ENCODE measurements at places on chromosomes 6 and 20.

GRCh38 chr6:132054525-132054924, 103.4 kb upstream of the CCN2 start:
- no peak for DNase-seq

- DNase-seq: no peak
These were observed 217.6 kb upstream of the PDE10A start for GRCh38 chr6:165880686-165881085.

DNA sequence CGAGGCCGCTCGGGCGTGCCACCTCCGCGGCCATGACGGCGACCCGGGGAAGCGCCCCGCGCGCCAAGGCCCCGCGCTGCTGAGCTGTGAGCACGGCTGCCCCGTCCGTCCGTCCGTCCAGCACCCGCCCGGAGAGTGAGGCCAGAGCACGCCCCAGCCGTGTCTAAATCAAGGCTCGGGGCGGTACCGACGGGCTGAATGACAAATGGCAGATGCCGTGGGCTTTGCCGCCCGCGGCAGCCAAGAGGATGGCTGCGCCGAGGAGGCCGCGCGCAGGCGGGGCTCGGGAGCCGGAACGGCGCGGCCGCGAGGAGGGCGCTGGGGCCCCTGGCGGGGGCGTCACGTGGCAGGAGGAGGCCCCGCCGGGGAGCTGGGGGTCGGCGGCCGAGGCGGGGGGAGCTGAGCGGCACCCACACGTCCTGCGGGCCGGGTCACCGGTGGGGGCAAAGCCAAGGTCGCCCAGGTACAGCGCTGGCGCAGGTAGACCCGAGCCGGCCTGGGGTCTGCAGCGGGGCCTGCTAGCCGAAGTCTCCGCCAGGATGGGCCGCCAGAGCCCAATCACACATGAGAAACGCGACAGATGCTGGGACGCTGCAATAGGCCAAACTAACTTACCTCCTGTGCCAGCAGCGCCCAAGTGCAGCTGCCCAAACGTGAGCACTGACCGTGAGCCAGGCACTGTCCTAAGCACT, at the start of gene PLAGL1:
TSS of gene PLAGL1 (minus strand) at position 140 of the 692 bp plus-strand sequence. CDS start 60,123 bp downstream, outside the sequence.
- DNase-seq: peak; percentile 72

DNA sequence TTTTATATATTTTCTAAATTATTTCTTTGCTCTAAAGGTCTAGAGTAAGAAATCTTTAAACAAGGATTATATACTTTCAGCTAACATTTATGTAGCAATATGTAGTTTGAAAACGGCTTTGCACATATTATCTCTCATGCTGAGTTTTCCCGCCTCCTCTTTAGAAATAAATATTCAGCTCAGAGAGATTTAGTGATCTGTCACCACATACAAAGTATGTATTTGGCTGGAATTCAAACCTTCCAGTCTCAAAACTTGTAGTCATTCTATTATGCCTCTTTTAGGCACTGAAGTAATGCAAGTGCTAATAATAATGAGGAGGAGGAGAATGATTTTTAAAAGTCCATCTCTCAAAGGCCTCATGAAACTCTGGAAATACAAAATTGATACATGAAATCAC, 525.0 kb downstream of the GRIK2 start:
- DNase-seq: no peak

GRCh38 chr6:41705996-41706835, 29.2 kb downstream of the TFEB start:
- DNase-seq: peak; percentile 82

- no peak for DNase-seq
These were observed 91.5 kb upstream of the BEND6 start for GRCh38 chr6:56863366-56863765.

DNA sequence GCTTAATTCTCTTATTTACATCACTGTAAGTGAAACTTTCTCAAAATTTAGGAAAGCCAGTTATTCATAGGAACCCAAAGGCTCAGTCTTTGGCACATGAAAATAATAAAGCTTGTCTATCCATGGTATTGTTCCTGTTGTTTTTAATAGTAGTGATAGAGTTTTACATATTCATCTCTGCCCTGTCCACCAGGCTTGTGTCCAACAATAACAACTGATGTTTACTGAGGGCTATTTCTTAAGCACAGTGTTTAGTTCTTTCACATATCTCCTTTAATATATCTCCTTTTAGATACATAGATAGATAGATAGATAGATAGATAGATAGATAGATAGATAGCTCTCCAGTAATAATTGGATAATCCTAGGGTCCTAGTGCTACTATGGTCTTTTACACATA, 34.2 kb downstream of the FOXQ1 start:
- no peak for DNase-seq
